ENCODE measurements at places on chromosomes 2 and 18.

DNA sequence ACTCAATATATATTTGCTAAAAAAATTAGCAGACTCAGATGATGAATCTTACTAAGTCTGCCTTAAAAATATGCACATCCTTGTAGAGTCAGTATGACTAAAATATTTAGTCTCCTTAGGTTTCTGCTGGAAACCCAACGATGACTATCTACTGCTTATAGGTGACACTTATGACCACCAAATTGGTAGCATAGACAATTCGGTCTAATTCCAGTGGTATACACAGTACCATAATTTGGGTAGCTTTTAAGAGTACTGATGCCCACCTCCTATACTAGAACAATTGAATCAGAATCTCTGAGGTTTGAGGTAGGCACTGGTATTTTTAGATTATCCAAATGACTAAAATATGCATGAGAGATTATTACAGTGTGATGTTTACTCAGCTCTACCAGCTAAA is 740.8 kb upstream of the ZEB2 start:
- DNase-seq: no peak

DNA sequence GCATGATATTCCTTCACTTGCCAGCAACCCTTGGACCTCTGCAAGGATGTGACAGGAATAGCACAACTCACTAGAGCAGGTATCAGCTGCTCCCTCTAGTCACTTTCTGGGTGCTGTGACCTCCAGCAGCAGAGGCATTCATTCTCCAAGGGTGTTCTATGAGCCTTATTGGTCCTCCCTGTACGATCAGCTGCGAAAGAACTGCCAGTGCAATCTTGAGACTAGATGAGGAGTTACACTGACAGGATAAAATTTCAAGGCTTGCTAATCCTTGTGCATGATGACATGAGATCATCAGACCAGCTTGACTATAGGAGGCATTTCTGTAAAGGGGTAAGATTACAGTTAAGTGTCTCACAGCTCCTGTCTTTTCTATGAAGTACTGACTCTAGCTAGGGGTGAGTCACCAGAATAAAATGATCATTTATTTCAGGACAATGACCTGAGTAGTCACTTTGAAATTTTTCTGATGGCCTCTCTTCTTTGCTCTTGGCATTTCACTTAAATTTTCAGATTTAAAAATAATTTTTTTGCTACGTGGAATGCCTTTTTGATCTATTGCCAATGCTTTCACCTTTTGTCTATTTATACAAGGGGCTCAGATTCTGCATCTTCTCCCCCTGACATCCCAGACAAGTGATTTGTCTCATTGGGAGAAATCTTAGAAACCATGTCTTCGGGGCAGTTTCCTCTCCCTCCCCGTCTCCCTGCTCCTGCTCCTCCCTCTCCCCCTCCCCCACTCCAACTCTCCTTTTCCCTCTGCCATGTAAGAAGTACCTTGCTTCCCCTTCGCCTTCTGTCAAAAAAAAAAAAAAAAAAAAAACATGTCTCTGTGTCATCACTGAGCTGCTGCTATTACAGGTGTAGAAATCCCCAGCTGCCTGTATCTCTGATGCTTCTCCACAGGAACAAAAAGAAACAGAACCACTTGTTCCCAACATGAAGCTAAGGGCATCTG is 49.2 kb upstream of the FRZB start:
- no peak for DNase-seq

- DNase-seq: no peak
These were observed 37.1 kb downstream of the EVA1A start for GRCh38 chr2:75523313-75524275.

DNA sequence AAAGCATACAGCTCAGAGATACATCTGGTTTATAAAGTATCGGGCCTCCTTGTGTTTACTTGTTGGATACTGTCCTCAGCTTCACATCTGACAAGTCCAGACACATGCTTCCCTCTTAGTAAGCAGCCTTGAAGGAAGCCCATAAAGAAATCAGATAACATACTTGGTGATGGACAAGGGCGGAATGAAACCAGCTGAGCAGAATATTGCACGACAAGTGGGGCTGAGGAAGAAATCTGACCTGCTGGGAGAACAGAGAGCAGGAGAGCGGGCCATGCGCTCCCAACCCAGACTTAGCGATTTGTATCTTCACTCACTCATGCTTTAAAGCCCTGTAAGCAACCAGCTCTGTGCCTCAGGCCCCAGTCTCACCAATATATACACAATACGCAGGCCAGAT is 208.4 kb downstream of the CDH20 start:
- no peak for DNase-seq

DNA sequence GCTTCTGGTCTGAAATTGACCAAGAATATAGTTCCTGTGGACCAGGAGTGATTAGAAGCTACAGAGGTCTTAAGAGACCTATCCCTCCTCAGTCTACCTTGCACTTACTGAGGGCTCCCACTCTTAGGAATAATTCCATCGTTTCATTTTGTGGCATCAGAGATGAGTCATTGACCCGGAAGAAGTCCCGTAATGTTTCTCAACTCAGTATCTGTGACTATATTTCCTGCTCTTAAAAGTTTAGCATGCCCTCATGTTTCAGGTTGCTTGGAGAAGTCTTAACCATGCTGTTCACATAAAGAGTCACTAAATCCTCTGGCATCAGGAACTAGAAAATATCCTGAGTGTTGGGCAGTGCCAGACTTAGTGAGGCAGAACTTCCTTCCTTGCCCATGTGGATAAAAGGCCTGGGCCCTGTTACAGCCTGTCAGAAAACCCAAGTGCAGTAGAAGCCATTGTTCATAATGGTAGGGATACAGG is at the start of gene IL36A:
TSS of gene IL36A (plus strand) at position 430 of the 480 bp plus-strand sequence. CDS start 413 bp downstream, outside the sequence.
- DNase-seq: no peak

GRCh38 chr18:80194874-80195570 is 52.3 kb downstream of the PARD6G start:
- no peak for DNase-seq

- no peak for DNase-seq
These were observed 19.1 kb downstream of the TRAF3IP1 start for GRCh38 chr2:238339395-238339780.

- no peak for DNase-seq
These were observed 251.1 kb downstream of the SLC4A3 start for GRCh38 chr2:219878516-219878915.

DNA sequence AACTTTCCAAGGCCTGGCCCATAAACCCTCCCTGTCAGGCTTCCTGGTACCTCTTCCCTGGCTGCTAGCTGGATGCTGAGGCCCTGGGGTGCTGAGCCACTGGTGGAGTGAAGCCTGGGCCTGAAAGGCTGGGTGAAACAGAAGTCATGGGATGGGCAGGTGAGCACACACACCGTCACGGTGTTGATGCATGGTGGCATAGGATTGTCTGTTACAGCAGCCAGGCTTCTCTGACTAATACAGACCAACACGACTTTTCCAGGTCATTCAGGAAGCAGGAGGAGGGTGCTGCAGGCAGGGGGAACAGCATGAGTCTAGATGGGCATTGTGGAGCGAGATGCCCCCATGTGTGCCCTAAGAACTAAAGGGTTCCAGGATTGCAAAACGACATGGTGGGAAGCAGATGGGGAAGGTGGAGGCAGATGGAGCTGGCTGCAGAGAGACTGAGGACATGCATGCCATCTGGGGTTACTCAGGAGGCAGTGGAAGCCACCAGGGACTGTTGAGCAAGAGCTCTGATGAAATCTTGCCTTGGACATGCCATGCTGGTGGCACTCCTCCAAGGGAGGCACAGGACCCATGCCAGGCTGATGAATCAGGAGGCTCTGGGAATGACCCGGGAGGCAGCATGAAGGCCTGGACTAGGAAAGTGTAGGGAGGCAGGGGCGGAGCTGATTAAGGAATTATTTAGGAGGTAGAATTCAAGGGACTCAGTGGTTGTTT is 480.9 kb downstream of the TSN start:
- DNase-seq: no peak

GRCh38 chr2:75102011-75102410 is 97.3 kb downstream of the TACR1 start:
- no peak for DNase-seq

DNA sequence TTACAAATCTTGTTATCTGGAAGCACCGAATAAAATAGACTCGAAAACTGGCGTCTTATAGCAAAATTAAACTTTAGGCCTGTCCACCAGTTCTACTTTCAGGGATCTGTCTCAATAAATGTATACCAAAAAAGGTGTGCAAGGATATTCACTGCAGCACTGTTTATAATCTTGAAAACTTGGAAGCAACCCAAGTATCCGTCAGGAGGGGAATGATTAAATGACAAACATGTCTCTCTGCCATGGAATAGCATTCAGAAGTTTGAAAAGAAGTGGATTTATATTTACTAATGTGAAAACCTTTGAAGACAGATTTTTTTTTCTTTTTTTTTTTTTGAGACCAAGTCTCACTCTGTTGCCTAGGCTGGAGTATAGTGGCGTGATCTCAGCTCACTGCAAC is 32.3 kb upstream of the SATB2 start:
- DNase-seq: no peak

DNA sequence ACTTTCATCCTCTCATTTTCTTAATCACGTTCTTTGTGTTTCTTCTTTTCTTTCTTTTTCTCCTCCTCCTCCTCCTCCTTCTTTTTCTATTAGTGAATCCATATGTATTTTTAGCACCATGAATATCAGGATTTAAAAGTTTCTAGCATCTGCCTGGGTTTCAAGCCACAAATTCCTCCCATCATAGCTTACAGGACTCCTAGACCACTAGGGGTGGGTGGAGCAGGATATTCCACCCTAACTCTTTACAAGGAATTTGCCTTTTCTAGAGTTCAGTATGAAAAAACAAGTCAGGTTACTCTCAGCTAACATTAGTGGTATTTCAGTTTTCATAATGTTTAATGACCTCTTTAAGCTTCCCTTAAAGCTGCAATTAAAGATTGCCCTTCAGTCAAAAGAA is 19.1 kb upstream of the LRRTM1 start:
- no peak for DNase-seq

DNA sequence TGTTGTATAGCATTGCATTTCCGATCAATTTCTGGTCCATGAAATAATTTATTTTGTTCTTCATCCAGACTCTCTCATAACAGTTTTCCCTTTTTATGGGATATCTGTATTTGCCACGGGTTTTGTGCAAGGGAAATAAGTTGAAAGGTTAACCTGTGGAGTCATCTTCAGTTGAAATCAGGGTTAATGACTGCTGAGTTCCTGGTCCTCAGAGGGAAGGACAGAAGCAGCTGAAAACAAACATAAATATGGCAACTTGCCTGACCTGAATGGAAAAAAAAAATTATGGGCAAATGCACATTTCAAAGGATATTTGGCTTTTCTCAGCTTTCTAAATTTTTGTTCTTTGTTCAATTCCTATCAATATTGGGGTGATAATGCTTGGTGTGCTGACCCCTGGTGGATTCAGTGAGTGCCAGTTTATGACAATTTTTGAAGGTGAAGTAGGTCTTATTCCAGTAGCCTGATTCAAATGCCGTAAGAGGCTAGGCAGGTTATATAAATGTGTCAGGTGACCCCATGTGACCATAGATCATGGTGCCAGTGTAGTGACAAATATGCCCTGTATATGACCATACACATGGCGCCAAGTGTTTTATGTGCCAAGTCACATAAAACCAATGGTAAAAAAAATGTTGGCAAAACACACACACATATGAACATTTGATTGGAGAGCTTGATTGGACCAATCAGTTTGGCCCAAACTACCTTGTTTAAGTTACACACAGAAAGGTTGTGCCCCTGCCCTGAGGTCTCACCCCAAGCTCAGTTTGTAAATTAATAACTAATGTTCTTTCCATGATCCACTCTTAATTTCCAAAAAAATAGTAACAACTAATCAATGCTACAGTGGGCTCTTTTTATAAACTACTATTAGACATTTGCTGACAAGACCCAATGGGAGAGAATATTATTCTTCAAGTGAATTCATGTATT is 47.6 kb upstream of the FAM124B start:
- no peak for DNase-seq

GRCh38 chr2:95007822-95008221 is 17.7 kb upstream of the MAL start:
- DNase-seq: no peak

Measured in progenitor cell of endocrine pancreas (in vitro differentiated cells).